NK-92 treated with Interleukin-12 subunit alpha and Interleukin-12 subunit beta, amount 100 ng/mL, for 24 hours (cell line): ENCODE measurements at places on chromosomes 1 and 21.
A peak's percentile ranks its signal among the peaks of the same experiment; 100 is the strongest.

DNA sequence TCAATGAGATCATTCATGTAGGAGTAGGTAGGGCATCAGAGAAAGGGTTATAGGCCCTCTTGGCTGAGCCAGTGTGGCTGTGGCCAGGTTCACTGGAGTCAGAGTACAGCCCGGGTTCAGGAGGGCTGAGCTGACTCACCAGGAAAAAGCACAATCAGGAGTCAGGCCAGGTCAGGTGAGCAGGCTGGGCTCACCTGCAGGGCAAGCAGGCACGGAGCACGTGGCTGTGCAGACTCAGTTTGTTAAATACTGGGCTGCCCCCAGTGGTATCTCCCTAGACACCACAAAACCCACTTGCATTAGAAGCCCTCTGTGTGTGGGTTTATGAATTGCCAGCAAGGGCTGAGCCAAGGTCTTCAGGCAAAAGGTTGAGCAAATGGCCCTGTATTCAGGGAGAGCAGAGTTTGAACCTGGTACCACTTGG is 122.1 kb upstream of the SERBP1 start:
- no peak for DNase-seq

GRCh38 chr1:111110197-111110899 is 29.5 kb downstream of the DRAM2 start:
- DNase-seq: no peak

GRCh38 chr1:228032041-228032440 is 25.2 kb downstream of the WNT3A start:
- no peak for DNase-seq

GRCh38 chr21:46559291-46559983 is 45.4 kb downstream of the S100B start:
- peak; percentile 68 for DNase-seq

- no peak for DNase-seq
These were observed 104.6 kb downstream of the TGFBR3 start for GRCh38 chr1:91781371-91781825.

- no peak for DNase-seq
These were observed 91.1 kb downstream of the EPHB2 start for GRCh38 chr1:22801761-22802160.

DNA sequence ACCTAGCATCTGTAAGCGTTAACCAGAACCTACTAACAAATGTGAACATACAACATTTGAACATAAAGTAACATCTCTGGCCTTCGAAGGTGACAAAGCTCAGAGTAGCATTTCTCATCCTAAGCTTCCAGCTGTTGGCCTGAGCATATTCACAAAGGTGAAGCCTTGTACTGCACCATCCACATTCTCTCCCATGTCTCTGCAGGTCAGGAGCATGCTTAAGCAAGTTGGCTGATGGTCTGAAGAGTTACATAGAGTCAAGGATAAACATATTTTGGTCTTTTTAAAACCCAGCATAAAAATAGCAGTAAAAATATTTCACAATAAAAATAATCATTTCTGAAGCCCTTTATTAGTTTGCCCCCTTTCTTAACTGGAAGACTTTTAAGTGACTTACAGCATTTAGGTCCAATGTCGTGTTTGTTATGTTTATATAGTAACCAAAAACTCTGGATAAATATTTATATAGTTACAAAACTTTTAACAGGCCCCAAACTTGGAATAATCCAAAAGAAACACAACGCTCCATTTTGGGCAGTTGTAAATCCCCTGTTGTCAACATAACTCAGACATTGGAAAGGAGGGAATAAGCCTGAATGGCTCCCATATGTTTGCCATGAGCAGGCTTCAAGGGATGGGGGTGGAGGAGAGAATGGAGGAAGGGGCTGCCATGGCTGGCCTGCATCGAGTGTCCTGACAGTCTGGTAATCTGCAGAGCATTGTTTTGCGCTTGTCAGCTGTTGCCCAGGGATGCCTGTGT is 42.8 kb upstream of the ENAH start:
- no peak for DNase-seq

DNA sequence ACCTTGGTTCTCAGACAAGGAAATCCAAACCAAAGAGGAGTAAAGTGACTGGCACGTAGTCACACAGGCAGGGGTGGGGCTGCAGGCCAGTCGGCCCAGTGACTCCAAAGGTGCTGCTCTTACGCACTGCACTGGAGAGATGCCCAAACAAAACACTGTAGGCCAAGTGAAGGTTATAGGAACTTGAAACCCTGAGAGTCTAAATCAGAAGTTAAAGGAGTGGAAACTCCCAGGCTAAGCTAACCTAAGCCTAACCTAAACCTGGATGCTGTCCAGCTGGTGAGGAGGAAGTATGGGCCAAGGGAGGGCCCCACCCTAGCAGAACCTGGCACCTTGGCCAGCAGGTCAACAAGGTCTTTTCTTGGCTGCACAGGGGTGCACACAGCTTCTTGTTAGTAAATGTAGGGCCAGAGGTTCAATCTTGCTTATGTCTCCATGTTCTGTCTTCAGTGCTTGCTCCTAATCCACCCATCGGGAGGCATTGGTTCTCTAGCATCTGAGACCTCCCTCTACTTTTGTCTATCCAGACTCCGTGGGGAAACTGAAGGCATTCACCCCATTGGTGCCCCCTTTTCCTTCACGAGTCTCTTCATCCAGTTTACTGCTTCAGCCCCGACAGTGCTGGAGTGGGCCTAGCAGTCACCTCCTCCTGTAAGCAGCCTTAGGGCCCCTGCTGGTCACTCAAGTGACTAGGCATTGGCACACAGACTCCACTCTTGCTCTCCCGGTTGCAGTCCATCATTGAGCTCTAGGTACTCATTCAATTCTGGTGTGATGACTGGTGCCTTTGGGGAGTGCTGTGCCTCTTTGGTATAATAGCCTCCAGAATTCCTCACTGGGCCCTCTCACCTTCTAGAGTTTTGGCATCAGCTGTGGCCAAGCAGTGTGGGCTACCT is 12.9 kb upstream of the TMEM125 start:
- DNase-seq: no peak

DNA sequence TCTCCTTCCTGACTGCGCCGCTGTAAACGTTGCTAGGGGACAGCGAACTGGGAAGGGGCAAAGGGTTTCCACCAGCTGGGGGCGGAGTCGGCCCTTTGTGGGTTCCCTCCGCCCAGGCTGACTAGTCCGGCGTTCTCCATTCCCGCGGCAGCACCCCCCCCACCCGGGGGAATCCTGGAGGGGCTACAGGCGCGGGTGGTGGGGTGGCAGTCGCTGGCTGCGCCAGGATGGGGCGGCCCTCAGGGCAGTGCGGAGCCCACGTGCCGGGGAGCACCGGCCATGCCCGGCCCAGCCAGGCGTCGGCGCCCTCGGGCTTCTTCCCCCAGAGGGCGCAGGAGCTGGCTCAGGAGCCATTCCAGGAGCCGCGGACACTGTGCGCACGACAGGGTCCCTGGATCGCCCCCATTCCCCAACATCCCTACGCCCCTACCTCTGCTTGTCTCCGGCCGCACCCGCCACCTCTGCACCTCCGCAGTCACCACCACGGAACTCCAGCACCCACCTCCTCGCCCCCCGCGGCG is 476 bp downstream of the BATF3 start:
- peak; percentile 24 for DNase-seq

GRCh38 chr1:95627244-95627643 is 393.2 kb downstream of the RWDD3 start:
- DNase-seq: no peak

DNA sequence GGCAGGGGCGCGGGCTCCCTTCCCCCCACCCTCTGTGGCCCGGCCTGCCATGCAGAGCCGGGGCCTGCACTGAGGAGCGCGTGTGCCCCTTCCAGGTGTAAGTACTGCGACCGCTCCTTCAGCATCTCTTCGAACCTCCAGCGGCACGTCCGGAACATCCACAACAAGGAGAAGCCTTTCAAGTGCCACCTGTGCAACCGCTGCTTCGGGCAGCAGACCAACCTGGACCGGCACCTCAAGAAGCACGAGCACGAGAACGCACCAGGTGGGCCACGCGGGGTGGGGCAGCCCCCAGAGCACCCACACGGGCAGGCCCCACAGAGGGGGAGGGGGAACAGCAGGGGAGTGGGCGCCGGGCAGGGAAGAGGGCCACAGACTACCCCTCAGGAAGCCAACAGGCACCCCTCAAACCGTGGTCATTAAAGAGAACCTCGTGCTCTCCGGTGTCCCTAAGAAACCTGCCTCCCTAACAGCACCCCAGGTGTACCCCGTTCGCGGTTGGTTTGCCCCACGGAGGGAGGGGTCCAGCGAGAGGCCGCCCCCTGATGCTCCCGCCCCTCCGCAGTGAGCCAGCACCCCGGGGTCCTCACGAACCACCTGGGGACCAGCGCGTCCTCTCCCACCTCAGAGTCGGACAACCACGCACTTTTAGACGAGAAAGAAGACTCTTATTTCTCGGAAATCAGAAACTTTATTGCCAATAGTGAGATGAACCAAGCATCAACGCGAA is 28.8 kb upstream of the ARHGEF16 start:
- no peak for DNase-seq

DNA sequence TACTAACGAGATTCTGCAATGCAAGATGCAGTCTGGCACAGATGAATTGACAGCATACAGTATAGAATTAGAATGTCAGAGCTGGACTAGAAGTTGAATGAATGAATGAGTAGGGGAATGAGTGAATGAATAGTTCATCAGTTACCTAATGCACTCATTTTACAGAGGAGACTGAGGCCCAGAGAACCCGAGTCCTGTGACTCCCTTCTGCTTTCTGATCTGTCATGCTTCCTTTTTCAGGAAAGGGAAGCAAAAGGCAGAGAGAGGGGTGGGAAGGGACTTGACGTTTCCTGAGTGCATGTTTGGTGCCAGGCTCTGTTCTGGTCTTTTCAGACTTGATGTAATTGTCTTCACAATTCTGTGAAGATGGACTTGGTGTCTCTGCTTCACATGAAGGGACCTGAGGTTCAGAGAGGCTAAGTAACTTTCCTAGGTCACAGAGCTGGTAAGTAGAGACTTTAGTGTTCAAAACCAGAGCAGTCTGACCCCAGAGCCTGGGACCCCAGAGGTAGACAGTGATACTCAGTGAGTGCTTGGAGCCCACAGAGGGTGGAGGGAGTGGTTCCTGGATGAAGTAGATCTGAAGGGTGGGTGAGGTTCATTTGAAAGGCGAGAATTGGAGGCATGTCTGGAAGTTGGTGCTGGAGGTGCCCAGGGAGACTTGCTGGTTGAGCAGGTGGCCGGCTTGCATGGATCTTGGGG is 8.0 kb upstream of the MEX3A start:
- no peak for DNase-seq

DNA sequence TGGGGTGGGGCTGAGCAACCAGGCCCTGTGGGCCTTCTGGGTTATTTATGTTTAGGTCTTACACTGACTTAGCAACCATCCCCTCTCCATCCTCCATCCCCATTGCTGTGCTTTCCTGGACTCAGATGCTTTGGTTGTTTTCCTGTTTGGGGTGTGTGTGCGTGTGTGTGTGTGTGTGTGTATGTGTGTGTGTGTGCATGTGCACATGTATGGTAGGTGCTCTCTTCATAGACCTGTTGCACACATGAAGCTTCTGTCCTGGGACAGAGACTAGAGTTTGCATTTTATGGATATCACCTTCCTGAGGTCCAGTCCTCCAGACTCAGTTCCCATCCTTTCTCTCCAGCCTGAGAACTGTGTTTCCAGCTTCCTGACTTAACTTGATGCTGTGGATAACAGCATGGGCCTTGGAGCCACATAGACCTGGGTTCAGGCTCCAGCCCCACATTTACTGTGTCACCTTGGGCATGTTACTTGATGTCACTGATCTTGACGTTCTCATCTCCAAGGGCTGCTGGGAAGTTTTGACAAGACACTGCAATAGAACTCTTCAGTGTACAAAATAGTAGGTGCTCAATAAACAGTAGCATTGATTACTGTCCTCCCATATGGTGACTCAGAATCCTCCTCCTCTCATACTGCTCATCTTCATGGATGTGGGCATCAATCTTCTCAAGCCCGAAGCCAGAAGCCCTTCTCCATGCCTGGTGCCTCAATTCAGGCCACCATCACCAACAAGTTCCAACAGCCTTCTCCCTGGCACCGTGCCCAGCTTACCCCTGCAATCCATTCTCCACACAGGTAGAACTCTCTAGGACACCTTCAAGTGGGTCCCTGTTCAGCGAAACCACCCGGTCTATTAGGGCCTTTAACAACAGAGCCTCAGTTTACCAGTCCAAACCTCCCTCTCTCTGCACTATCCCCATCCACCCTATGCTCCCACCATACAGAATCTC is 181.8 kb upstream of the EDN2 start:
- no peak for DNase-seq

DNA sequence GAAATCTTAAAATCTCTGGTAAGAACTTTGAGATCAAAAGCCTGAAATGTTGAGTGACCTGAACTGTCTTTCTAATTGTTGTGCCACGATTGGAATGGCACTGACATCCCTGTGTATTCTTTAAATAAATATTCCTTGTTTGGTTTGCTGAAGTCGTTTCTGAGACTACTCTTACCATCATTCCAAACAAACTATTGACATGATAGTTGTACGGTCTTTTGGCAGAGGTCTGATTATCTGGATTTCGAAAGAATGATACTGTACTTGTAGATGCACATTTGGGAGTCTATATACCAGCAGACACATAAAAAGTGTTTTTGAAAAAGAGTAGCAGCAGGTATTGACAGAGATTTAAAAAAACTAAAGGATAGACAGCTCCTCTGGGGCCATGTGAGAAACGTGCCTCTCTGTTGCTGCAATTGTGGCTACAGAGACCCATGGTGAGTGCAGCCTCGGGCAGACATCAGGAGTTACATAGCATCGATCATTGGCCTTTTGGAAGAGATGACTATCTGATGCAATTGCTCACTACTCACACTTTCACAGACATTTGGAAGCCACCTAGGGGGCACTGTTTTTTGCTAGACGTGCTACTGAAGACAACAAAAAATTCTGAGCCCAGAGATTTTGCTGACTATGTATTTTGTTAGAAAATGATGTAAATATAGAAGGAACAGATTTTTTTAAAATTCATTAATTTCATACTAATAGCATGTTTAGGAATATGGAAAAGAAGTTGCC is 464.5 kb downstream of the KCNT2 start:
- no peak for DNase-seq

DNA sequence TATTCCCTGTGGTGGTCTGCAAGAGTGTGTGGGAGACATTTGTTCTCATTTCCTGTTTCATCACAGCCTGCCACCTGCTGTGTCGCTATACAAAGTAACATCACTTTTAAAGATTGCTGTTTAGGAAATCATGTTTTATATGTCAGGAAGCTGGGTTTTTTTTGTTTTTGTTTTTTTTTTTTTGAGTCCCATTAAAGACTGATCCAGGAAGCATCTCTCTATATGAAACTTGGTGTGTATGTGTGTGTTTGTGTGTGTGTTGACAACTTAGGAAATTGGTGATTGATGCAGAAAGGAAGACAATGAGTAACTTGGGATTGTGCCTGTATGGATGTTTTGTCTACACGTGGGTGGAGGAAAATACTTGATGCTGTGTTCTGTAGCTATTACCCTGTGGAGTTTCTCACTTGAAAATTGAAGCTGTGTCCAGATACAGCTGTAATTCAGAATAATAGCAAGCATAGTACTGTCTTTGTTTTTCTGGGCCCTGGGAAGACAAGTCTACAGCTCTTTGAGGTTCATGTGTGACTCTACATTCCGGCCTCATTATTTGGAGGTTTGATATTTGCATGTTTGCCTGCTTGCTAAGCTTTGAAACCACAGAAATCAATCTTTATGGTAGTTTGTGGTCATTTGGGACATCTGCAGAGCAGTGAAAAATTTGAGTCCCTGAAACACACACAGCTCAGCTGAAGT is 47.9 kb downstream of the LAMC1 start:
- no peak for DNase-seq
